Left colon (tissue), 2 donors: ENCODE measurements at places on chromosomes 3 and 15. TPM values are rescaled to one million over a fixed set of nuclear protein-coding genes. Genes with fewer than 3 reads are reported as not detected.

LIPC gene
- 3.0 TPM for total RNA-seq

CLEC3B gene
- 13.7 TPM for total RNA-seq

LTK gene
- total RNA-seq = 12.0 TPM

ARRDC4 gene
- total RNA-seq = 55.6 TPM

SEMA6D gene
- total RNA-seq = 34.4 TPM

FNDC3B gene
- total RNA-seq = 100 TPM

THUMPD3 gene
- total RNA-seq = 28.6 TPM

CAPN3 gene
- total RNA-seq = 13.8 TPM

NRROS gene
- total RNA-seq = 4.0 TPM

GASK1A gene
- 2.5 TPM for total RNA-seq

DNAH1 gene
- total RNA-seq = 12.8 TPM

ISL2 gene
- 0.95 TPM for total RNA-seq

NR1I2 gene
- 71.2 TPM for total RNA-seq

GREM1 gene
- total RNA-seq = 13.7 TPM

CADM2 gene
- 2.5 TPM for total RNA-seq

C3orf20 gene
- total RNA-seq = not detected

INO80 gene
- 19.7 TPM for total RNA-seq
